ENCODE measurements at places on chromosomes 7 and 10.

DNA sequence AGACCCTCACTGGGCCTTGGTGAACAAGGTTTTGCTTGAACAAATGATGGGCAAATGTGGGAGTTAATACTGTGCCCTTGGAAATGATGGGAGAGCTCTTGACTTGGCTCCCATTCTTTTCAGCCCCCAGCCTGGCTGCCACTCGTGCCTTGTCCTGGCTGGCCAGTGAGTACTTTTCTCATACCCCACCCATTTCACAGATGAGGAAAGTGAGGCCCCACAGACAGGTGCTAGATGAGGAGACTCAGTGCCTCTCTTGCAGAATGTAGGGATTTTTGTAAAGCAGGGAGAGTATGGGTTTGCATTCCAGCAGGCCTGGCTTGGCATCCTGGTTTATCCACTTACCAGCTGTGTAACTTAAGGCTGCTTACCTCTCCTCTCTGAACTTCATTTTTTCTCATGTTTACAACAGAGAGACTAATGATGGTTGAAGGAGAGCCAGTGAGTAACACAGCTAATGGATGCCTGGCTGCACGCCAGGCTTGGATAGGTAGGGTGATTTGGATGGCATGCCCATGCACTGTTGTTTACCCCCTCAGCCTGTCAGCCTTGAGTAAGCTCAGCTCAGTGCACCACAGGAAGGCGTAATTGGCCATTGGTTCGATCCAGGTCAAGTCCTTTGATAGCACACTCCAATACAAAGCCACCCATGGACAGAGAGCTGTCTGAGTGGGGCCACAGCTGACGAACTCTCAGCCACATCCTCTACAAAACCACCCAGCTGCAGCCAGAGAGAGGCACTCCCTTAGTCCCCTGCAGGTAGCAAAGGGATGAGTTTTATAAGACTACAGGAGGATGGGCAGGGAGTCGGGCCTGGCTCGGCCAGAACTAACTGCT lies 436.8 kb downstream of the RPS24 start:
- DNase-seq = no peak

DNA sequence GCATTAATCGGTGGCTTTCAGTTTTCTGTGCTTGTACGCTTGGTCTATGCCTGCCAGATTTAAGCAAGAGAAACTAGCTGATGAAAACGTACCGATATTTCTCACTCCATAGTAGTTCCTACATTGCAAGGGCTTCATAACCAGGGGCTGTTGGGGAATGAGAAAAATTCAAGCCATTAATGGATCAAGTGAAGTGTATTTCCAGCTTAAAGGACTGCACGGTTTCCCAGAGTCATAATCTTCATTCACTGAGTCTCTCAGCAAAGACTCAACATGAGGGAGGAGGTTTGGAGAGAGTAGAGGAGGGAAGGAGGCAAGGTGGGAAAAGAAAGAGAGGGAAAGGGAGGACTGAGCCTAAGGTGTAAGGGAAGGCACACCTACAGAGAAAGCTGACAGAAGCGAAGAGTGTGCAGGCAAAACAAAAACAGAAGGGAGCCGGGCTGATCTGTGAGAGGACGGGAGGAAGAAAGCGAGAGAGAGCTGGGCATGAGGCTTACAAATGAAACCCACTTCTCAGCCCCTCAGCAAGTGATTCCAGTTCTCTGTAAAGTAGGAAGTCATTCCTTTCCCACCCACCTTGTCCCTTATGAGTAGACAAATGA lies 625 bp downstream of the GIMAP2 start:
- DNase-seq = no peak

- no peak for DNase-seq
These were observed 82.6 kb downstream of the CPED1 start for GRCh38 chr7:121071132-121071531.

DNA sequence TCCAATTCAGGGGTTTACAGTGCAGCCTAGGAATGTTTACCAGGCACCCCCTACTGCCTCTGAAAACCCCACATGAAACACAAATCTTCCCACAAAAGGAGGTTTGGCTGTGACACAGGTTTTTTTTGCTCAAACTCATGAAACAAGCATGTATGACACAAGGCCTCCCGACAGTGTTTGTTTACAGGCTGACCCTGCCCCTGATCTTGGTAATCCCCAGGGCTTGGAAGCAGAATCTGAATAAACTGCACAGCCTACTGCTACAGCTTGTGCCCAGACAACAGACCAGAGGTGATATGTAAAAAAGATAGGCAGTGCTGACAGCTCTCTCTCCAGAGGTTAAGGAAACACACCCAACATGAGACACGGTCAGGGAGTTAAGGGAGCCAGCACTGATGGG lies 184.2 kb downstream of the KMT2E start:
- no peak for DNase-seq

- DNase-seq = no peak
These were observed 181.6 kb downstream of the SND1 start for GRCh38 chr7:127833641-127834040.

- no peak for DNase-seq
These were observed 167.3 kb downstream of the CREB5 start for GRCh38 chr7:28579571-28579970.

All from cardiac septum (tissue), 1 donor.